ENCODE measurements at places on chromosomes 7 and 10.

- DNase-seq = peak; percentile 17
These were observed 149.8 kb downstream of the DOCK4 start for GRCh38 chr7:112056409-112056808.

- no peak for DNase-seq
These were observed 28.9 kb downstream of the BAG3 start for GRCh38 chr10:119680050-119680449.

GRCh38 chr10:60985951-60986350 is 42.0 kb upstream of the RHOBTB1 start:
- no peak for DNase-seq

DNA sequence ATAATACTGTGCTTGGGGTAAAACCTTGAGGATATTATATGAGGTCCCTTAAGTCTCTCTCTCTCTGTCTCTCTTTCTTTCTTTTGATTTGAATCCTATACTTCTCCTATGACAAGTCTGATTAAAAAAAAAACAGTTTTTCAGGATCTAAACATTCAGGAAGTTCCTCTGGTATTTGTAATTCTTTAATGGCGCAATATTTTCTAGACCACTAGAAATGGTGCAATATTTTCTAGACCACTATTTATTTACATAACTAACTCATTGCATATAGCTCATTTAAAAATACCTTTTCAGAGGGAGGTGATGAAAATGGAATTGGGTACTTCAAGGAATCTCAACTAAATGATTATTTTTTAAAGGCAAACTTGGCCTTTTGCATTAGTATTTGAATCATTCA is 1235.3 kb downstream of the GATA3 start:
- no peak for DNase-seq

DNA sequence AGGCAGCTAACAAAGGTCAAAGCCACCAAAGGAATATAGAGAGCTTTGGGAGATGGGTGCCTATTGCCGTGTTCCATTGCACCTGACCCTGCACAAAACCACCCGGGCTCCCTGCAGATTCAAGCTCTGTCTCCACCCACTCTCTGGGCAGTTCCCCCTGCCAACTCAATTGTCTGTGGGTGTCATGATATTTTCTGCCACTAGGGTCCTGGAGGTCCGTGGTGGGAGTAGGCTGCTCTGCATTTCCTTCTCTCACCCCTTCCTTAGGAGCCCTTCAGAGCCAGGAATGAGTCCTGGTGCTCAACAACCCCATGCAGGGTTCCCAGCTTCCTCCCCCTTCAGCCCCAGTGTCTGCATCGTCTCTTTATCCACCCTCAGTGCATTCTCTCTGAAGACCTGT is 34.1 kb downstream of the PNLIPRP2 start:
- DNase-seq = no peak

GRCh38 chr10:11462071-11462470 is 149.4 kb downstream of the USP6NL start:
- no peak for DNase-seq

DNA sequence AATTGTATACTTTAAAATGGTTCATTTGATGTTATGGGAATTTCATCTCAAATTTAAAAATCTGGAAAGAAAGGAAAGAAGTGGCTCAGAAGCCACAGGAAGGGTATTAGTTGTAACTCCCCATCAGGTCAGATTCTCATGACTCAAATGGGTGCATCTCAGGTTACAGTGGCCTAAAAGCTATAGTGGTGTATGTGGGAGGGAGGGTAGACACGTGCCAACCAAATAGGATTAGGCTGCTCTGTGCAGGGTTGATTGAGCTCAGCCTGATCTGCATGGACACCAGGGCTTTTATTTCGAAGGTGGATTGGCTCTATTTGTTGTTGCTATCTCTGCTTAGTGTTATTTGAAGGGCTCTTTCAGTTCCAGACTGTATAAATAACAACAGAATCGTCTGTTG is 121.5 kb upstream of the PRR15 start:
- DNase-seq = peak; percentile 76

- DNase-seq = no peak
These were observed 1.7 kb upstream of the ANKRD22 start for GRCh38 chr10:88853155-88853881.

DNA sequence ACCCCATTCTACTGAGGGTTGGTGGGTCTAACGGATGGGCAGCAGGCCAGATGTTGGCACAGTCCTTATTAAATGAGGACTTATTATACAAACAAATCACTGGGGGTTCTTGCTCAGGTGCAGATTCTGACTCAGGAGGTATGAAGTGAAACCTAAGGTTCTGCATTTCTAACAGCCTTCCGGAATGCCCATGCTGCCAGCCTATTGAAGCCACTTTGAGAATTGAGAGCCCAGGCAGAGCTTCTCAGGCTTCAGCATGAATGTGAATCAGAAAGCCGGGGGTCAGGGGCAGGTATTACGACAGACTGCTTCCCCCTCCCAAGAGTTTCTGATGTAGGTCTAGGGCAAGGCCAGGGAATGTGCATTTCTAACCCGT is 34.1 kb upstream of the NPFFR1 start:
- DNase-seq = no peak

GRCh38 chr7:37657816-37658215 is 25.8 kb upstream of the GPR141 start:
- DNase-seq = no peak

DNA sequence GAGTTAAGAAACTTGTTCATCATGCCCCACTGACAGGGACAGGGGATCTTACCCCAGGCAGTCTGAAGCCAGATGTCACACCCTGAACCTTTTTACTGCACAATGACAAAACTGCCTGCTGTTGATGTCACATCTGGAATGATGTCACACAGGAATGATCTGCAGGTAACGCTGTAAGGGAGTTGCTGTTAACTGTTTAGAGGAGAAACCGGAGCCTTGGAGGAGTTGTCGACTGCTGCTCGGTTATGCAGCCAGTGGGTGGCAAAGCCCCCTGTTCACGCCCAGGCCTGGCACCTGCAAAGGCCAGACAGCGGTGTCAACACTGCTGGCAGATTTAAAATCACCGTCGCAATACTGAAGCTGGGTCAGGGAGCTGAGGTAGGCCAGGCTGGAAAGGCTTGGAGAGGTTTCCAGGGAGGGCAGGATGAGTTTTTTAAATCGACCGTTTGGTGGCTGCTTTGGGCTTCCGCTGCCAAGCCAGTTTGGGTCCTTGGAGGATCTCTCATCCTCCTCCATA is 10.0 kb upstream of the SLIT1 start:
- DNase-seq = peak; percentile 67

- no peak for DNase-seq
These were observed 181.7 kb downstream of the PLXNA4 start for GRCh38 chr7:132394283-132395198.

GRCh38 chr7:48636391-48637015 is 287.8 kb upstream of the CDC14C start:
- no peak for DNase-seq

GRCh38 chr10:5491477-5491876 is 7.9 kb downstream of the CALML5 start:
- no peak for DNase-seq

GRCh38 chr10:84406561-84406960 is 78.2 kb downstream of the CCSER2 start:
- no peak for DNase-seq

DNA sequence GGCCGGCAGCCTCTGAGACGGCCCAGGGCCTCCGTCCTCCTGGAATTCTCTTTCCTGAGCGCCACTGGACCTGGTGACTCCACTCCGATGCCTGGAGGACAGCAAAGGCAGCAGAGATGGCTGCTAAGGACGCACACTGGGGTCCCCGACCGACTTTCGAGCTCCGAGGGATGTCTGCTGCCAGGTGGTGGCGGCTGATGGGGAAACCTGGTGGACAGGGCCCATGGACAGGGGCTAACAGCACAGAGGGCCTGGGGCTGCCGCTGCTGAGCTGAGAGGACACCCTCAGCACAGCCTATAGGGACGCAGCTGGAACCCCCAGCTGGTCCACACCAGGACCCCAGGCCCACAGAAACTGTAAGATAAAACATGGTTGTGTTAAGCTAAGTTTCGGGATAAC is 366.3 kb downstream of the DNAJB6 start:
- DNase-seq = no peak

GRCh38 chr7:26534649-26535482 is 243.2 kb downstream of the SNX10 start:
- peak; percentile 82 for DNase-seq

- no peak for DNase-seq
These were observed 9.8 kb downstream of the SAP25 start for GRCh38 chr7:100563809-100564400.

DNA sequence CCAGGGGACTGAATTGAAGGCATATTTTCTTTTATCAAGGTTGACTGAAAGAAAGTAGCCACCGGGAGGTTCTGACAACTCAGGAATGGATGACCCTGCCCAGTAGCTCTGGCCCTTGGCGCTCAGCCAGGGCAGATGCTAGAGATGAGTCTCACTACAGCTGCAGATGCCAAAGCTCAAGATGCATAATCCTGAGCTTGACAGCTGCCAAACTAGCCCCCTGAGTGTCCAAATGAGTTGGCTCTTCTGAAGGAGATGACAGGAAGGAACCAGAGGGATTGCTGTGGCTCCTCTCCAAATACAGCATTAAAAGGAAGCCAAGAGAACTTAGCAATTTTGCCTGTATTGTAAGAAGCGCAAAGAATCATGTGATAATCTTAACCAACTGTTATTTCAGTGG is 78.4 kb downstream of the NXPH1 start:
- DNase-seq = no peak

- no peak for DNase-seq
These were observed 141.4 kb upstream of the HABP2 start for GRCh38 chr10:113411456-113411855.
